ENCODE measurements at places on chromosomes 3 and 15.

DNA sequence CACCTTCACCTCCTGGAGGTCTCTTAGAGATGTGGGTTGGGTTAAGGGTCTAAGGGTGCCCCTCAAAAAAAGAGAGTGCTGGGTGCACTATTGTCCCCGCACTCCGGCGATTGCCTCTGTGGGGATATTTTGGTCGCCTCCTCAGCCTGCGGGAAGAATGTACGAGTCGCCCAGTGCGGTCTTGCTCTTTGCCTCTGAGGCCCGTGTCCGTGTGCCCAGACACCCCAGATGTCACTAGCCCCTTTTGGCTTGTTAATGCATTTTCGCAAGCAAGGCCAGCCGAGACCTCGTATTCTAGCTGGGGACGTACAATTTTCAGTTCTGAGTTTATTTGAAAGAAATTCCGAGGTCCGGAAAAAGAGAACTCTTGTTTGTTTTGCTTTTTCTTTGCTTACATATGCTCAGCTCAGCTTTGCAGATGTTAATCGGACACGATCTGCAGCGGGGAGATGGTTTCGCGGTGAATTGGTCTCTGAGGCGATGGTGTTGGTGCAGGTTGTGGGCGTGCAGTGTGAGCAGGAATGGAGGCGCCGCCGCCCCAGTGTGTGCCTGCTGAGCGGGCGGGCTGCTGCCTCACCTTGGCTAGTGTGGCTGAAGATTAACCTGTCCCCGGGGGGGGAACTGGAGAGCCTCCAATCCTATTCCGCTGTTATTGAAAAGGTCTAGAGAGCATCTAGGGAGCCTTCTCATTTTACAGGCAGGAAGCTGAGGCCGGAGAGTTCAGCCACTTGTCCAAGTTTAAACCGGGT lies 1.4 kb downstream of the ST6GAL1 start:
- DNase-seq = no peak

GRCh38 chr15:94272251-94272898 lies 41.0 kb downstream of the MCTP2 start:
- DNase-seq = no peak

- no peak for DNase-seq
Measured at GRCh38 chr3:40642812-40643211, 118.1 kb downstream of the ZNF621 start.

GRCh38 chr3:105353485-105354161 lies 13.1 kb upstream of the ALCAM start:
- no peak for DNase-seq

- DNase-seq = no peak
Measured at GRCh38 chr15:80645494-80646065, 49.5 kb upstream of the ABHD17C start.

DNA sequence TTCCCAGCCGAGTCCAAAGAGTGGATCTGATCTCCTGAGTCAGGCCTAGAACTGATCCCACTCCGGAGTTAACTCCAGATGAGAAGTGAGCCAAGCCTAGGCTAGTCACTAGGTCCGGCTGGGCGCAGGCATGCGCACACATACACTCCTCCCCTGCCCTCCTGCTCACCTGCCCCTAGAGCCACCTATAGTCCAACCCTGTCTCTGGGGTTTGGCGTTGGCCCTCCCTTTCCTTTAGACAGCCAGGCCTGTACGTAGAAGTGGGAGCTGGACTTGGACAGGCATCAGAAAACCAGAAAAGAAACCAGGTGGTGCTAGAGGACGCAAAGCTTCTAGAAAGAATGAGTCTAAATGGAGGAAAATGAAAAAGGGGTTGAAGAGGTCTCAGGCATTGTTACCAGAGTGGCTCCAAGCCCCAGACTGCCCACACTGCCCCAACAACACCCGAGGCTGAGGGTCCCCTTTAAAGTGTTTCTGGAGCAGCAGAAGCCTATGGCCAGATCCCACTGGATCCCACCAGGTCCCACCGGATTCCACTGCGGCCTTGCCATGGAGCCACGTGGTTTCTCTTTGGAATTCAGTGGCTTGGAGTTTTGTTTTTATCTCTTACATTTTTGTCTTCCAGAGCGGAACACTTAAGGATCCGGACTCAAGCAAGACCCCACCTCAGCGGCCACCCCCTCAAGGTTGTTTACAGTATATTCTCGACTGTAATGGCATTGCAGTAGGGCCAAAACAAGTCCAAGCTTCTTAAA lies 24.2 kb upstream of the TIMP4 start:
- DNase-seq = no peak

- no peak for DNase-seq
Measured at GRCh38 chr3:131109156-131109555, 82.5 kb downstream of the NEK11 start.

GRCh38 chr3:5428607-5429516 lies 241.4 kb downstream of the EDEM1 start:
- no peak for DNase-seq

DNA sequence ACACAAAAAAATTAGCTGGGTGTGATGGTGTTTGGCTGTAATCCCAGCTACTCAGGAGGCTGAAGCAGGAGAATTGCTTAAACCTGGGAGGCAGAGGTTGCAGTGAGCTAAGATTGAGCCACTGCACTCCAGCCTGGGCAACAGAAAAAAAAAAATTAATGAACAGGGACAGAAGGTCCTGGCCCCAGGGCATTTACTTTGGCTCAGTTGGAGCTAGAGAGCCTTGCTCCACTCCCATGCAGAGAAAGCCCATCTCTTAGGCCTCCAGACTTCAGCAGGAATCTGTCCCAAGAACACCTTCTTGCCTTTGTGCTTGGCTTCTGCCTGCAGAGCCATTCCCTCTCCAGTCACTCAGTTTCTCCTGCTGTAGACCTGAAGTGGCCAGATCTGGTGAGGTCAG lies 8.7 kb downstream of the KLHDC8B start:
- DNase-seq = no peak

DNA sequence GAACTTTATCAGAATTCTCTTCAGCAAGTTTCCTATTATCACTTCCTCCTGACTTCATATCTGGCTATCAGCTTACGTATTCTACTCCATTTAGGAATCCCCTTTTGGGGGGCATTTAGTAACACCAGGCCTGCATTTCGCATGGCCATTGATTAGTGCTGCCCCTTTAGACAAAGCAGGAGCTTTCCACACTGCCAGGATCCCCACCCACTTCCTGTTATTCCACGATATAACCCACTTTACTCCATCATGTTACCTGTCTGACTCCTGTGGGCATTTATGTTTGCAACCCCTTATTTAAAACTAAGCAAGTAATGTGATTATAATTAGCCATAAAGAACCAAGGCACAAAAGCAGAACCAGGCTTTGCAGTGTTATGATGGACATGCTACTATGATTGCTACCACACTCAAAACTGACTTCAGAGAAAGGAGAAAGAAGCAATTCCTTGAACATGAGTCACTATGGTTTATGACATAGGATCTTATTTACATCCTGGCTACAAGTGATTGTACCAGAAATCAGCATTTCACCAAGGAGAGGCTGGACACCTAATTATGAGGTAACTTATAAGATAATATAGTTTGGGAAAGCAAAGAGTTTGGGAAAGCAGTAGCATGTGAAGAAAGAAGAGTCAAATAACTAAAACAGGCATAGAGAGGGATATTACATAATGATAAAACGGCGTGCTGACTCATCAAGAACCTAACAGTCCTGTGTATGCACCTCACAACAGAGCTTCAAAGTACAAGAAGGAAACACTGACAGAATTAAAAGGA lies 96.3 kb downstream of the IGSF11 start:
- no peak for DNase-seq

- no peak for DNase-seq
Measured at GRCh38 chr3:16369276-16369675, 104.3 kb downstream of the OXNAD1 start.

- DNase-seq = no peak
Measured at GRCh38 chr3:141277451-141277850, 45.8 kb downstream of the PXYLP1 start.

- no peak for DNase-seq
Measured at GRCh38 chr15:68618394-68618793, 39.6 kb downstream of the CORO2B start.

DNA sequence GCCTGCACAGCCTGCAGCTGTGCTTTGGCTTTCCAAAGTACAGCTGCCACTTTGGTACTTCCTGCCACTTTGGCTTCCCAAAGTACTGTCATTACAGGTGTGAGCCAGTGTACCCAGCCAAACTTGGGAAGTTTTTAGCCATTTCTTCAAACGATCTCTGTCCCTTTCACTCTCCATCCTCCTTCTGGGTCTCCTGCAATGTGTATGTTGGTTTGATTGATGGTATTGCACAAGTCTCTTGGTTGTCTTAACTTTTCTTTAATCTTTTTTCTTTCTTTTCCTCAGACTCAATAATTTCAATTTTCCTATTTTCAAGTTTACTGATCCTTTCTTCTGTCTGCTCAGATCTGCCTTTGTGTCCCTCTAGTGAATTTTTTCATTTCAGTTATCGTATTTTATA lies 99.3 kb upstream of the CFAP20DC start:
- DNase-seq = no peak

DNA sequence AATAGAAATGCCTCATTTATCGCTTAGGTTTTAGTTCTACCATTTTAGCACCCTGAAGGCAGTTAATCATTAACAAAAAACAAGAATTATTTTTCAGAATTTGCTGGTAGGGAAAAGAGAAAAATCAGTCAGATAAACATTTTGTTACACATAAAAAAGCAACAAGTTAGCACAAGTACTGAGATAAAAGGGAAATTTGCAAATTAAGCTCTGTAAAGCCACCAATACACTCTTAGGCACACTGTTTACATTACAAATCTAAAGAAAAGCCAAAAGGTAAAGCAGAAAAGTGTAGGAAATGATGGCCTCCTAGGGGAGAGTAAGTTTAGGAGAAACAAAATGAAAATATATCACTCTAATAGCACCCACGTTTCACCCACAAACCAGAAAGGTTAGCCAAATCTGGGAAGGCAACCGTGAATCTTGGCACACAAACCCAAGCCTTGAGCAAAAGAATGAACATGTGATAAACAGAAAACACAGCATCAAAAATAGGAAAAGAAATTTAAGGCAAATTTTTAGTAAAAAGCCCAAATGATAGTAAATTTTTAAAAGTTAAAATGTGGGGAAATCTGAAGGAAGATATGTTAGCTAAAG lies 1.6 kb upstream of the SATB1 start:
- DNase-seq = no peak

DNA sequence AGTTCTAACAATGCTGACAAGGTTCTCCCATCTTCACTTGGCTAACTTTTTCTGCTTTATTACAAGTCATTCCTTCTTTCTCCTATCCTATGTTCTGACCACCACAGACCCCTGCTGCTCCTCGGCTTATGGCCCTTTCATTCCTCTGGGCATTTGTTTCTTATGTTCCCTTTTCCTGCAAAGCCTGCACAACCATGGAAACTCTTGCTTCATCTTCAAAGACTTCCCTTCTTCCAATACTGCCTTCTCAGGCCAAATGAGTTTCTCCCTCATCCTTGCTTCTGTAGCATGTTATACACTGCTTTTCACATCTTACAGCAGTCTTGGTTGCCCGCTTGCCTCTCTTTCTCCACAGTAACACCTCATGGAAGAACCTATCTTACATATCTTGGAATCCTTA lies 17.9 kb upstream of the ATOSA start:
- no peak for DNase-seq

DNA sequence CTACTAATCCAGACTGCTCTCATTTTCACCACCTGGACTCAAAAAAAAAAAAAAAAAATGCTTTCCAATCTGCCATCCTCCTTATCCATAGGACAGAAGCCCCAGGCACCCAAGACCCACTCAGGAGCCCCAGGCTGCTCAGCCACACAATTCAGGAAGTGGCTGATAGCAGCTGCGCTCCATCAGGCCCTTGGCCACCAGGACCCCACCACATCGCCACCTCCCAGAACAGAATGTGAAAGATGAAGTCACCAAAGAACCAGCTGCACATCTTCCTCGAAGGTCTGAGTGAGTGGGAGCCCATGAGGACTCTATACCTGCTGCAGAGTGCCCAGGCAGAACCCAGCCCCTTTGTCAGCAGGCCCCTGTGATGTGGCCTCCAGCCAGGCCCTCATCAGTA lies 19.5 kb downstream of the POC1A start:
- no peak for DNase-seq

- no peak for DNase-seq
Measured at GRCh38 chr3:189685860-189686259, 54.7 kb downstream of the TP63 start.

DNA sequence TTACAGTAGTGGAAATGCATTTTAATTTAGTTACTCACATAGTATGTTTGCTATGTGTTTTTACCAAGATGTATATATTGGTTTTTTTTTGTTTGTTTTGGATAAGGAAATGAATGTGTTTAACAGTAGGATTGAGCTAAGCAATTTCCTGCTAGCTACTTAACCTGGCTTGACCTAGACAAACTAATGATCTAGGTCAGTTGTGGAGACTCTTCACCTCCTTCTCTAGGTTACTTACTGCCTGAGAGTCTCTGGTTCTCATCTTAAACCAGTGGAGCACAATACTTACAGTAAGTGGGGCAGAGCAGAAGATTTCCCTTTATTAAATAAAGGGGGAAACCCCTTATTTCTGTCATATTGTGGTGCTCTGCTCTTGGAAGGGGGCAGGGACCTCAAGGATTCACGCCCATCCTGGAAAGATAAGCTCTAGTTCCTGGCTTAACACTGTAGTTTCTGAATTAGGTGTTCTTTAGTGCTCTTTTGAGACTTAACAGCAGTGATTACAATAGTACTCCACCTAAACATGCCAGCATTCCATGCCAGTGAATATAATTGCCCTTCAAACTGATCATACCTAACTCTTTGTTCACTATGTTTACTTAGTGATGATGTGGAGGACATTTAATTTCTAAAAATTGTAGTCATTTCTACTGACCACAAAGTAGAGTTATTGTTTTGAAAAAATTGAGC lies 79.9 kb downstream of the UBP1 start:
- no peak for DNase-seq

DNA sequence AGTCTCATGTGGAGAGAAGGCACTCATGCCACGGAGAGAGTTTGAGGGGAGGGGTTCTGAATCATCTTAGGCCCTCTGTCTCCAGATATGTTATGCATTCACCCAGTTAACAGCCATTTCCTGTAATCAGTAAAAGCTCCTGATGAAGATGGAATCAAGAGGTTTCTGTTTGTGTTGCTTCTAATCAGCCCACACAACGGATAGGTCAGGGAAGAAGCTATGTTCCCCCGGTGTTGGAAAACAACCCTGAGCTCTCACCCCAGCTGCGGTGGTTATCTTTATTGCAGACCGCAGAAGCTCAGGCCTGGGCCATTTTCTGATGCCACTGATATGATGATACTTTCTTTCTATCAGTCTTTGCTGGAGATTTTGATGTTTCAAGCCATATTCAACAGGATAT lies 338.5 kb upstream of the ONECUT1 start:
- DNase-seq = no peak

- DNase-seq = no peak
Measured at GRCh38 chr15:65824031-65824743, 32.1 kb upstream of the DENND4A start.

GRCh38 chr3:21835264-21835663 lies 84.3 kb upstream of the ZNF385D start:
- no peak for DNase-seq

Measured in activated naive CD8-positive, alpha-beta T cell treated with anti-CD3 and anti-CD28 coated beads, Interleukin-2, amount 50 U/mL, for 16 hours (primary cell).